ENCODE measurements at places on chromosomes 16 and 17. TPM values are rescaled to one million over a fixed set of nuclear protein-coding genes. Genes with fewer than 3 reads are reported as not detected.

DNA sequence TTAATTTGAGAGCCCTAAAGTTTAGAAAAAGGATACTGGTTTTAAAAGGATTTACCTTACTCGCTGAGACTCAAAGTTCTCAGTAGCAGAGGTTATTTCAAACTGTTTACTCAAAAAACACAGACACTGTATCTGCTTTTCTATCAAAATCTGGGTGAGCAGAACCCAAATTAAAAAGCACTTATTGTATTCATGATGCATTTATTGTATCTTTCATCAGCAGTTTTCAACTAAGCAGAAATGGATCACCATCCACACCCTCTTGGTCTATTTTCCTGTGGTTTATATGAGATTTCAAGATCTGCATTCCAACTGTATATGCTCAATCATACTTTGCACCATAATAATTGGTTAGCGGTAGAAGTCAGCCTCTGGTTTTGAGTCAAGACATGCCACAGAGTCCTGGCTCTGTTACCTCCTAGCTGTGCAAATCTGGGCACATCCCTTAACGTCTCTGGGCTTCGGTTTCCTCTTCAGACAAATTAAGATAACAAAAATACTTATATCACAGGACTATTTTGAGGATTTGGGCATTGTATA is 109.5 kb downstream of the ASIC2 start:
- no peak for DNase-seq

Gene NLRC5
- 13.7 TPM for polyA plus RNA-seq

- no peak for DNase-seq
Observed at GRCh38 chr17:60422162-60422665, at the start of gene CHCT1. Gene CHCT1 (plus strand): TSS chr17:60422489. CDS start chr17:60422593, 104 bp downstream.

DNA sequence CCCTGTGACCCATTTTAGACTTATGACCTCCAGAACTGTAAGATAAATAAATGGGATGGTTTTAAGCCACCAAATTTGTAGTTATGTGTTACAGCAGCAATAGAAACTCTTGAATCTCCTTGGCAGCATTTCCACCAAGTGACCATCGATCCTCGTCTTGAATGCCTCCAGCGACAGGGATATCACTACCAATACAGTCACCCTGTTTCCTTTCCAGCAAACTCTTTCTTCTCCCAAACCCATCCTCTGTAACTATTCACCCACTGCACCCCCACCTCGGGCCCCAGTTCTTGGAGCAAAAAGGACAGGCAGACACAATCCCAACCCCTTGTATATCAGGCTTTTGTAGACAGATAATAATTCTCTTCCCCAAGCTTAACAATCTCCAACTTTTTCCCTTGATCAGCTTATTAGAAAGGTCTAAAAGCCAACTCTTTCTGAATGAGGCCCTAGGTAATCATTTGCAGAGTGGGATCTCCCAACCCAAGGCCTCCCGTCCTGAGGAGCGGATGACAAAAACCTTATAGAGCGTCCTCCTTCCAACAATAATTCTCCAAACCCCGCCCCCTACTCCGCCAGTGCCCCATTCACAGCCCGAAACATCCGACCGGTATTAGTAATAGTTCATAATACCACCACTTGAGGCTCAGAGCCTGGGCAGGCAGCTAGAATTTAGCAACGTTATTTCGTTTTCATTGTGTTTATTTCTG is 14.7 kb upstream of the PLLP start:
- DNase-seq: no peak

Gene ST6GALNAC2
- polyA plus RNA-seq: 4.4 TPM

DNA sequence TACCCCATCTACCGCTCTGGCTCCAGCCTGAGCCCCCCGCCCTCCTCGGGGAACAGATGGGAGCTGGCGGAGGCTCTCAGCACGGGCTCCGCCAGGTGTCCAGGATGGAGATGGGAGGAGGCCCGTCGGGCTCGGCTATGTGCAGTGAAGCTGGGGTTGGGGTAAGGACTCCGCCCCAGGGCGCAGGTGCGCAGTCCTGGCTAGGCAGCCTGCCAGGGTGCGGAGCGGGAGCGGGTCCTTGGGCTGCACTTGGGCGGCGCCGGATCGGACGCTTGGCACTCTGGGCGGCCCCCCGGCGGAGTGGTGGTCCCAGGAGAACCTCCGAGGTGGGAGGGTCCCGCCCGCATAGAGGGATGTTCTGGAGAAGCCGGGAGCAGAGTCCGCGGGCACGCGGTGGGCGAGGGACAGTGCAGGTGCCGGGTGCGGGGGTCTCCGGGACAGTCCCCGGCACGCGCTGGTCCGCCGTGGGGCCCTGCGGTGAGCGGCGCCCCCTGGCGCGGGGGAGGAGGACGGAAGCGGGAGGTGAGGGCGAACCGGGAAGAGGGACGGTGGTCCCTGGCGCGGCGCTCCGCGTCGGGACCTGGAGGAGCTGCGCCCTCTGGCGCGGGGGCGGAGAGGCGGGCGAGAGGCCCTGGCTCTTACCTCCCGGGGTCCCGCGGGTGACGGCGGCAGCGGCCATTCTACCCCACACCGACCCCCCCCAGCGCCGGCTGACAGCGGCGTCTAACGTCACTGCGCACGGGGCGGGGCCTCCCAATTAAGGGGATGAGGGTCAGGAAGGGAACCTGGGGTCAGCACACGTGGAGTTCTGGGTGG is at the start of gene CAMTA2:
CAMTA2 (minus strand) TSS at position 725 of the 816 bp plus-strand sequence. CDS start 1,453 bp downstream, outside the sequence.
- DNase-seq: peak; percentile 82

DNA sequence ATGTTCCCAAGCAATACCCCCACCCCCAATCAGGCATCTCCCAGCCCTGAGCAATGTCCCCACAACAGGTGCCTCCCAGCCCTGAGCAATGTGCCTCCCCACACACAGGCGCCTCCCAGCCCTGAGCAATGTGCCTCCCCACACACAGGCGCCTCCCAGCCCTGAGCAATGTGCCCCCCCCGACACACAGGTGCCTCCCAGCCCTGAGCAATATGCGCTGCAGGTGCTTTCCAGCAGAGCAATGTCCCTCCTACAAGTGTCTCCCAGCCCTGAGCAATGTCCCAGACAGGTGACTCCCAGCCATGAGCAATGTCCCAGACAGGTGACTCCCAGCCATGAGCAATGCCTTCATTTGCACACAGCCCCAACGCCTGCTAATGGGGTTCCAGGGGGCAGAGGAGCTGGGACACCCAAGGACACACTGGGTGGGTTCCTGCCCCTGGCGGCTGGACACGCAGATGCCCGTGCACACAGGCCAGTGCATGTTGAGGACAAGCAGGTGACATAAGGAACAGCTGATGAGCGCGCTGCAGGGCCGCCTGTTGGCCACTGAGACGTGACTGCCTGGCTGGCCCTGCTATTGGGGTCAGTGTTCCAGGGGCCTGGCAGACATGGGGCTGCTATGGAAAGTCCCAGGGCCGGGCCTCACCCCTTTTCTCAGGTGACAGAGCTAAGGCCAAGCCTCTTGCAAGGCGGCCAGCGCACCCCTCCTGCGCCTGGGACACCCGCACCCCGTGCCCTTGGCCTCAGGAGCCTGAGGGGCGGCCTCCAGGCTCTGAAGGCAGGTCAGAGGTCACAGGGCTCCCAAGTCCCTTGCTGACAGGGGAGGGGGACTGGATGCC is 26.9 kb upstream of the PABPN1L start:
- no peak for DNase-seq

DNA sequence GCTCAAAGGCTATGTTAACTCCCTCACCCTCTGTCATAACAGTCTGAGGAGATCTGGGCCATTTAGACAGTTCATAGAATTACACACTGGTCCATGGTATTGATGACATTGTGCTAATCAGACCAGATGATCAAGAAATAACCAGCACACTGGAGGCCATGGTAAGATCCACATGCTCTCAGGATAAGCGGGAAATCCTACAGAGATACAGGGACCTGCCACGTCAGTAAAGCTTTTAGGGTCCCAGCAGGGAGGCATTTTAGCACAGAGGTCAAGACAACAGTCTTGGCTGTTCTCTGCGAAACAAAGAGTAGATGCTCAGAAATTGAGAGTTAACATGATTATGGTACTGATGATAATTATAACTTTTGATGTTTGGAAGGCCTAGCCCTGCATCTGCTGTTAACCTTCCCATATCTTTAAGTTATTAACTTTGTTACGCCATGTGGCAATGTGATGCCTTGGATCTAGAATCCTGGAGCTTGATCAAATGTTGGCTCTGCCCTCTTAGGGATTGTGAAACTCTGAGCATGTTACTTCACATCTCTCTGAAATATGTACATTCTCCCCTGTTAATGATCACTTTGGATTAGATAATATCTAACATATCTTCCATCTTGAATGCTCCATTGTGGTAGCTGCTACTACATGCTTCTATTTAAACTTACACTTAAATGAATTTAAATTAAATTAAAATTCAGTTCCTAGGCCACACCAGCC is 172.0 kb upstream of the SOX9 start:
- DNase-seq: no peak

GRCh38 chr17:30151471-30151870 is 34.9 kb downstream of the NSRP1 start:
- DNase-seq: no peak

DNA sequence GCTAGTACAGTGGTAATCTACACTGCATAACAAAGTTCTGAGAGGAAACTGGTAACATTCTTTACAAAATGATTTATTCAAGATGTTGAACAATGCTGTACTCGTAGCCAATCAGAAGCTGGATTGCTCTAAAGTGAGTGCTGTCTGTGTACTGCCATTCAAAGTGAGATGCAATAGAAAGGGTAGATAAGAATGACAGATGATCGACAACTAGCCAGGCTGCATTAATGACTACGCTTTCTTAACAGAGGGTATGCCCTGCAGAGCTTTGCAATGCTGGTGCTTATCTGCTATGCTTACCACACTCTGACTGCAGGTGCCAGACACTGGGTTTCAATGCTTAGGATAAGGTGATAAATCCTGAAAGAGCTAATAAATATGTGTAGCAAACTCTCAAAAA is 46.1 kb upstream of the SLC25A19 start:
- no peak for DNase-seq

Gene EPN3
- 4.0 TPM for polyA plus RNA-seq

DNA sequence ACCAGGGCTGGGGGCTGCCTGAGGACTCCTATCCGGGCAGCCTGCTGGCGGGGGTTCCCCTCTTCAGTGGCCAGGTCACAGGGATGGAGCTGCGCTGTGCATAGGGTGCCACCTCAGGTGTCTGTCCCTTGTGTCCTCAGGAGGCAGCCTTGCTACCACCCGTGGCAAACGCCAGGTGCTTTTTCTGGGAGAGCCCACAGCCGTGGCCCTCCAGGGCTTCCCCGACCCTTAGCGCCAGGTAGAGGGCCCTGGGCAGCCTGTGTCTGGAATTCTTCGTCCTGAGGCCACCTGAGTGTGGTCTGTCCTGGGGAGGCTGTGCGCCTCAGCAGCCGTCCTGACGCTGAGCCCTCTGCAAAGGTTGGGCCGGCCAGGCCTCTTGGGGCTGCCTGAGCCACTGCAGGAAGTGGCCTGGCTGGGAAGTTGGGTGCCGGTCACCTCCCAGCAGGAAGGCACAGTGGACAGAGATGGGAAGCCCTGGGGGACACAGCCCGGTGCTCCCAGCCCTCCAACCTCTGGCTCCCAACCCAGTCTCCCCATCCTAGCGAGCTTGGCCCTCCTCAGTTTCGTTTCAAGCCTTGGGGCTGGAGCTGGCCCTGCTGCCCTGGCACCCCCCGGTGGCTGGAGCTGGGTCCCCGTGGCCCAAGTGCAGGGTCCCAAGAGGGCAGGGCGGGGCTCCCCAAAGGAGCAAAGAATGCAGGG is 7.6 kb upstream of the BAIAP3 start:
- no peak for DNase-seq

DNA sequence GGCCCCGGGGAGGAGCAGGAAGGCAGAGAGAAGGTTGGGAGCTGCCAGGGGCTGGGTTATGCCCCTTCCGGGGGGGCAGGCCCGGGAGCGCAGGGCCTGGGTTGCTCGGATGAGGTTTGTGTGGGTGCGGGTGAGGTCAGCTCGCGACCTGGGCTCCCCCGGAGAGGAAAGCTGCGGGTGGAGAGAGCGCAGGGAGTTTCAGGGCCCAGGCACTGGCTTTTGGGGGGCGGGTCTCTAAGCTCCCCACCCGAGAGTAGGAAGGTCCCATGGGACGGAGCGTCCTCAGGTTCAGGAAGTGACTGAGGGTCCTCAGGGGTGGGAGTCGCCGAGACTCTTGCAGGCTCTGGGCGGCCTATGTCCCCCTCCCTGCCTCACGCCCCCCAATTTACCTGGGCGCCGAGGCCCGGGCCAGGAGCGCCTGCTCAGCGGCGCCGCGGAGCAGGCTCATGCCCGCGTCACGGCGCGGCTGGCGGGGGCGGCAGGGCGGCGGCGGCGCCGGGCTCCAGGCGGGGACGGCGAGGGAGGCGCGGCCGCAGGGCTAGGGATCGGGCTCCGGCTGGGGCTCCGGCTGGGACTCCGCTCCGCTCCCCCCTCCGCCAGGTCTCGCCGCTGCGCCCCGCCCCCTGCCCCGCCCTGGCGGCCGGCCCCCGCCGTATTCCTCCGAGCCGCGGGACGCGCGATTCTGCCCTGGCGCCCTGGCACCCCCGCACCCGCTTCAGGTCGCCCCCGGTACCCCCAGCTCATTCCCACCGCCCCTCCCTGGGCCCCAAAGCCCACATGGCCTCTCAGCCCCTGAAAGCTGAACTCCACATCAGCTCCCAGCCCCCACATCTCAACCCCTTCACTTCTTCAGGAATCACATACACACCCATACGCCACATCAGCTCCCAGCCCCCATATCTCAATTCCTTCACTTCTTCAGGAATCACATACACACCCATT is at the start of gene DOK4:
DOK4 (minus strand) TSS at position 578 of the 942 bp plus-strand sequence. CDS start 6,986 bp downstream, outside the sequence.
- DNase-seq: peak; percentile 81

GRCh38 chr17:81992306-81993102 is 15.1 kb downstream of the ASPSCR1 start:
- peak; percentile 67 for DNase-seq

- DNase-seq: peak; percentile 77
Observed at GRCh38 chr16:10578474-10579316, 1.7 kb downstream of the EMP2 start.

GRCh38 chr17:79862771-79863440 is 23.7 kb upstream of the CBX4 start:
- no peak for DNase-seq

- no peak for DNase-seq
Observed at GRCh38 chr17:44642834-44643233, 13.4 kb upstream of the MEIOC start.

Gene TEKT5
- polyA plus RNA-seq: 0.65 TPM

Gene CSH2
- 0.23 TPM for polyA plus RNA-seq

DNA sequence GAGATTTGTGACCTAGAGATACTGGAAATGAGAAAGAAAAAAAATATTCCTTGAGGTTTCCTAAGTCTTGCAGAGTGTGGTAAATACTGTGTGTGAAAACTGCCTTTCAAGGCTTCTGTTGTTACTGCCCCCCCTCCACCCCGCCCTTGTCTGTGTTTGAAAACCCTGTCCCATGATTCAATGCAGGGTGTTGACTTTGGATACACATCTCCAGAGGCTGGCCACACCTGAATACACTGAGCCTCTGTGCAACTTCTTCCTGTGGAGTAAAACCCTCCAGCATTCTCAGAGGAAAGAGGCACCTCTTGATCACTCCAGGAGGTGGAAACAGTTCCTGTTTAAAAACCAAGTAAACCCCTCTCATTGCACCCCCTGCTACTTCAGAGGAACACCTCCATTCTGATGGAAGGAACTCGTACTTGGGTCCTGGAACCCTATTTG is 123.0 kb upstream of the CACNG5 start:
- DNase-seq: no peak

- no peak for DNase-seq
Observed at GRCh38 chr17:79824893-79825579, 14.2 kb downstream of the CBX4 start.

GRCh38 chr16:69195369-69196029 is 8.5 kb downstream of the SNTB2 start:
- DNase-seq: no peak

GRCh38 chr17:4759776-4760236 is 11.9 kb upstream of the TM4SF5 start:
- no peak for DNase-seq

Gene CDRT4
- 17.0 TPM for polyA plus RNA-seq

- no peak for DNase-seq
Observed at GRCh38 chr16:67013233-67013822, 15.6 kb upstream of the CBFB start.

Data from left lung (tissue), 14 donors.